ENCODE measurements at places on chromosomes 4 and X. TPM values are rescaled to one million over a fixed set of nuclear protein-coding genes. Genes with fewer than 3 reads are reported as not detected.
A peak's percentile ranks its signal among the peaks of the same experiment; 100 is the strongest.

The ANKRD50 gene
- total RNA-seq: 16.1 TPM

The TAB3 gene
- 16.1 TPM for total RNA-seq

The DDX53 gene
- not detected for total RNA-seq

The NEIL3 gene
- total RNA-seq: 0.16 TPM

The LONRF3 gene
- total RNA-seq: 1.5 TPM

The TCP11X2 gene
- total RNA-seq: not detected

The MAML3 gene
- 4.1 TPM for total RNA-seq

The STBD1 gene
- 37.6 TPM for total RNA-seq

The BEX1 gene
- 4.1 TPM for total RNA-seq

The SPOCK3 gene
- not detected for total RNA-seq

The MAGEC2 gene
- not detected for total RNA-seq

The CXorf49 gene
- not detected for total RNA-seq

The IL13RA2 gene
- total RNA-seq: 0.54 TPM

The DCAF16 gene
- total RNA-seq: 17.9 TPM

The RNF128 gene
- total RNA-seq: 0.32 TPM

The LIMCH1 gene
- total RNA-seq: 291 TPM

DNA sequence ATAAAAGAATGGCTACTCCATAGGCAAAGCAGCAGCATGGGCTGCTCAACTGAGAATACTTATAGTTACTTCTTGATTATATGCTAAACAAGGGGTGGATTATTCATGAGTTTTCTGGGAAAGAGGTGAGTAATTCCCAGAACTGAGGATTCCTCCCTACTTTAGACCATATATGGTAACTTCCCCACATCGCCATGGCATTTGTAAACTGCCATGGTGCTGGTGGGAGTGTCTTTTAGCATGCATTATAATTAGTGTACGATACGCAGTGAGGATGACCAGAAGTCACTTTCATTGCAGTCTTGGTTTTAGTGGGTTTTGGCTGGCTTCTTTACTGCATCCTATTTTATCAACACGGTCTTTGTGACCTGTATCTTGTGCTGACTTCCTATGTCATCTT is 141.5 kb downstream of the MAGEB17 start:
- no peak for DNase-seq

- no peak for DNase-seq
These were observed 255.1 kb upstream of the GPC4 start for GRCh38 chrX:133670383-133670782.

- no peak for DNase-seq
These were observed 639.5 kb upstream of the AADAT start for GRCh38 chr4:170729236-170729635.

- DNase-seq: no peak
These were observed 2.3 kb upstream of the SLC26A1 start for GRCh38 chr4:995311-996026.

GRCh38 chr4:52987392-52988056 is 125.4 kb downstream of the RASL11B start:
- no peak for DNase-seq

- no peak for DNase-seq
These were observed 39.2 kb upstream of the C4orf54 start for GRCh38 chr4:99696801-99697200.

DNA sequence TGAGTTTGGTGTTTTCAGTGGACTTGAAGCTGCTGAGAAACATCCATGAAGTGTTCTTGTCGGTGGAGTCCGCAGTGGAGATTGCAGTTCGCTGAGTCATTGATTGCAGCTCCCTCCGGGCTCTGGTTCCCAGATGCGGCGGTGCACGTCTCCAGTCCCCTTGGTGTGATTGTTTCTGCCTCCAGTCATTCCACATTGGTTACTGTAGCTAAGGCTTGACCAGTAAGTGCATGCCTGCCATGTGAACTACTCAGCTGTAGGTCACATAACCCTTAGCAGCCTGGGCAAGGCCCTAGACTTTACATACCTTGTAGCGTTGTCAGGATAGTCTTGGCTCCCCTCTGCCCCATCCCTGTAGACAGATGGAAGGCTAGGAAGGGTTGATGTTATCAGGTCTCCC is 53.8 kb upstream of the CLCN4 start:
- DNase-seq: peak; percentile 62

DNA sequence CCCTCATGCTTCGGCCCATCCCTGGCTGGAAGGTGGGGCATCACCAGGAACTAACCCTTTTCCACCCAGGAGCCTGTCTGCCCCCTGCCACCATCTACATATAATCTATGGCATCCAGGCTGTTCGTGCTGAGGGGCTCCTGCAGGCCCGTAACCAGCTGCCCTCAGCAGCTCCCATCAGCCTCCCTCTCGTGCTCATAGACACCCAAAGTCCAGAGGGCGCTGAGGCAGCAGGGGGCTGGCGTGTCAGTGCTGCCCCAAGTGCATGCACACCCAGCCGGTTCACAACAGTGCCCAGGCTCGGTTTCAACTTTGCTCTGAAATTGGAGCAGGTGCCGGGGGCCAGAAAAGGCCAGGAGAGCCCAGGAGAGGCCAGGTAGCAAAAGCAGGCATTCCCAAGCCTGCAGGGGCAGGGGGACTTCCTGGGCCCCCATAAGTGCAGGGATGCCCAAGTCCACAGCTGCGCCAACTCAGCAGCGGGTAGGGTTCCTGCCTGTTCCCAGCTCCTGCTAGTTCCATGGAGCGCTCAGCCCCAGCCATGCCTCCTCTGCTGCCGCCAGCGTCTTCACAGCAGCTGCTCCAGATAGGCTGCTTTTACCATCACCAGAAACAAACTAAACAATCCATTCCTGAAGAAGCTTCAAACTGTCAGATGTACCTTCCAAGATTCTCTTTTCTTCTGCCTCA is 558.2 kb upstream of the GNPDA2 start:
- DNase-seq: no peak

- DNase-seq: no peak
These were observed 132.1 kb upstream of the RAPGEF2 start for GRCh38 chr4:158970812-158971211.

GRCh38 chr4:45119376-45119775 is 393.0 kb upstream of the GNPDA2 start:
- DNase-seq: no peak

DNA sequence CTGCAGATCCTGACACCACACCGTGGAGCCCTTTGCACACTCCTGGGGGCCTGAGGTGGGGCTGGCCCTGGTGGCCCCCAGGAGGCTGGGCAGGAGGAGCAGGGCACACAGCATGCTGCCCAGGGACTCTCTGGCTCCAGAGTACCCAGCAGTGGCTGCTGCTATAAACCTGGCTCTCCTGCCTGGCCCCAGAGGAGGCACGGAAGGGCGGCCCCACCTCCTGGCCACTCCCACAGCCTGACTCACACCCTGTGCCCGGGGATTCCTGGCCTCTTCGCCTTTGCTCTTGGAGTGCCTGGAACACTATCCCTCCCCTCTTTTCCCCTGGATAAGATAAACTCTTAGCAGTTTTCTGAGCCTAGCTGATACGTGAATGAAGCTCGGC is at the start of gene PSAPL1:
Gene PSAPL1 (minus strand): TSS at position 165 of the 385 bp plus-strand sequence. CDS start 51 bp downstream, at position 114.
- DNase-seq: no peak

- no peak for DNase-seq
These were observed 65.4 kb downstream of the SOX3 start for GRCh38 chrX:140439476-140439875.

- DNase-seq: no peak
These were observed 10.8 kb downstream of the ADH1B start for GRCh38 chr4:99310389-99310788.

- no peak for DNase-seq
These were observed 175.0 kb upstream of the BCOR start for GRCh38 chrX:40272776-40273175.

GRCh38 chr4:153722036-153722435 is 37.8 kb downstream of the RNF175 start:
- DNase-seq: no peak

DNA sequence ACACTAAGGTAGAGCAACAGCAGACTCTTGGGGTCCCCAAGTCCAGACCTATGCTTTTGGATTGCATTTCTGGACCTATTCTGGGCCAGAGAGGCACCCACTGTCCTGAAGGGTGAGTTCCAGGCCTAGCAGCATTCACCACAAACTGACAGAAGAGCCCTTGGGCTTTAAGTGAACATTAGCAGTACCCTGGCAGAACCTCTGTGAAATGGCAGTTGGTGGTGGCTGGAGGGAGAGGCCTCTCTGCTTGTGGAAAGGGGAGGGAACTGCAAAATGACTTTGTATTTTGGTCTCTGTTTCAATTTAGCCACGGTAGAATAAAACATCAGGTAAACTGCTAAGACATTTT is 1211.9 kb downstream of the PCDH18 start:
- DNase-seq: no peak

- no peak for DNase-seq
These were observed 141.2 kb downstream of the NDST3 start for GRCh38 chr4:118175506-118175905.

DNA sequence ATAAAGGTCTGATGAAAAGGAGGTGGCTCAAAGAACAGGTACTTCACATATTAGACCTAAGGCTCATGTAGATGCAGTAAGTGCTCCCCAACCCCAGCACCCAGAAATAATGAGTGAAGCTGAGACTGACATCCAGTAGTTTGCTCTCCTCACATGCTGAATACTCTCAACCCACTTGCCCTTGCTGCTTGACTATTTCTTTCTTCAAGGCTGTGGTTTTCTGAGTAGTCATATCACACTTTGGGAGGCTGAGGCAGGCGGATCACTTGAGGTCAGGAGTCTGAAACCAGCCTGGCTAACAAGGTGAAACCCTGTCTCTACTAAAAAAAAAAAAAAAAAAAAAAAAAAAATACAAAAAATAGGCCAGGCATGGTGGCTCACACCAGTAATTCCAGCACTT is 51.5 kb upstream of the PRPS1 start:
- no peak for DNase-seq

GRCh38 chr4:183552274-183553146 is 47.7 kb downstream of the ING2 start:
- no peak for DNase-seq

DNA sequence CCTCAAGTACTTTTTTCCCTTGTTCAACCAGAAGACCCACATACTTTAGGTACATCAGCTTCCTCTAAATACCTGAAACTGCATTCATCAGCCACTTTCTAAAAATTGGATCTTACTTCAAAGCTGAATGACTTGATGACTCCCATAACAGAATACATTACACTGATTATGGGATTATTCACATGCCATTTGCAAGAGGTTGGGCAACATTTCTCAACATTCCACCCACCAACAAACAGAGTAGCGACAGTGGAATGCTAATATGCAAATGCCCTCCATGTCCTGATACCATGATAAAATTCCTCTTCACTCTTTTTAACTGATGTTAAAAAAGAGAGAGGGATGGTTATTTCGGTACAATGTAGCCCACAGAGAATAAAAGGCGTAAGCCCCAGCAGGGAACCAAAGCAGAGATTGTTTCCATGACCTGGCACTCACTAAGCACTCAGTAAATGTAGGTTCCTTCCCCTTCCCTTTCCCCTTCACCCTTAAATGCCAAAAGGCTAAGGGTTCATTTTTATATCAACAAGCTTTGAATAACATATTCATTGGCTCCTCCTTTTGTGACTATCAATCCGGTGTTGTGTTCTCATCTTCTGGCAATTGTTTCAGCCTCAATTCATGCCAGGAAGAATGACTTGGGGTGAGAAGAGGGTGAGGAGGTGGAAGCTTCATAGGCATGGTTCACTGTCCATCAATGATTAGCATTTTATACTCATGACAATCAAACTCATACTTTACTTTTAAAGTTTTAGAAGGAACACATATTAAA is 317.2 kb downstream of the DHX15 start:
- no peak for DNase-seq

DNA sequence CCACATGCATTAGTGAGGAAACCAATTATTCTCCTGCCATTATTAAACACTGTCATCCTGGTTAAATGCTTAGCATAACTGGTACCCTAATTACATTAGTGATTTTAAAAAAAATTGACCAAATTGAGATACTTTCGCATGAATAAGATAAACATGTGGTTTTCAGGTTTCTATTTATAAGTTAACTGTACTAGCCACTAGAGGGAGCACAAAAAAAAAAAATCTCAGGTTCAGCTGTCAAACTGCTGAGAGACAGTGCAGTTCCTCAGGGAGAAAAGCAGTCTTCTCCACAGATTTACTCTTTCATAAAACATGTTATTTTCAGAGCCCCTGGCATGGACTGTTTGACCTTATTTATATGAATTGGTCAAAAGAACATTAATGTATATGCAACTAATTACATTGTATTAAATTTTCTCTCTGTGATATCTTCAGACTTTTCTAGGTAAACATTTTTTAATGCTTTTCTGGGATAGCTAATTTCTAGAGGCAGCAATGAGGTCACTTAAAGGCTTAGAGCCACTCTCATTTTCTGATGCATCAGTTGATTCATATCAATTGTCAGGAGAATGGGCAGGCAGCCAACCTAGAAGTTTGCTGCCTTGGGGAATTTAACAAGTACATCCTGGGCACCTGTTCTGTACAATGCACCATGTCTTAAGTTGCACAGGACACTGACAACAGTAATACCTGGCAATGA is 167.5 kb downstream of the CDS1 start:
- DNase-seq: no peak

DNA sequence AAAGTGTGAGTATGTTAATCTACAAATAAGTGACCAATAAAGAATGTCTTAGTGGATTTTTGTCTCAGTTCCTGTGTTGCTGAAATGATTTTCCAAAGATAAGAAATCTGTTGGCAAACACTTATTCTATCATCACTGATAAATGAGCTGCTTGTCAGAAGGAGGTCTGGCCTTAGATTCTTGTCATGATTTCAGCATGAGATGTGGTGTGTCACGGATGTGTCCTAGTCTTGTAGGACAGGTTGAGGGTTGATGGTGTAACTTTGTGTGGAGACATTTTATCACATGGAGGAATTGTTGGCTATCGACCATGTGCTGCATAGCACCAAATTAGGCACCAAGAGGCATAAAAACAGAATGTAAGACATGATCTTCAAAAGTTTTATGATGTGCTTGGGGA is 31.8 kb upstream of the LIMCH1 start:
- DNase-seq: no peak

DNA sequence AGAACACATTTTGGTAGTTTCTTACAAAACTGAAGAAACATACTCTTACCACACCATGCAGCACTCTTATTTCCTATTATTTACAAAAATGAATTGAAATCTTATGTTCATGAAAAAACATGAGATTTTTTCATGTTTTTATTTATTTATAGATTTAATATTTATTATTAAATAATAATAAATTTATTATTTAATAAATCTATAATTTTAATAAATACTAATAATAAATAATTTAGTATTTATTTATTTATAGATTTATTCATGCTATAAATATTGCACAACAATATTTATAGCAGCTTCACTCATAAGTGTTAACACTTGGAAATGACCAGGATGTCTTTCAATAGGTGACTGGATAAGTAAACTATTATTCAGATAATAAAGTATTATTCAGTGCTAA is 91.6 kb upstream of the CPXCR1 start:
- DNase-seq: no peak

DNA sequence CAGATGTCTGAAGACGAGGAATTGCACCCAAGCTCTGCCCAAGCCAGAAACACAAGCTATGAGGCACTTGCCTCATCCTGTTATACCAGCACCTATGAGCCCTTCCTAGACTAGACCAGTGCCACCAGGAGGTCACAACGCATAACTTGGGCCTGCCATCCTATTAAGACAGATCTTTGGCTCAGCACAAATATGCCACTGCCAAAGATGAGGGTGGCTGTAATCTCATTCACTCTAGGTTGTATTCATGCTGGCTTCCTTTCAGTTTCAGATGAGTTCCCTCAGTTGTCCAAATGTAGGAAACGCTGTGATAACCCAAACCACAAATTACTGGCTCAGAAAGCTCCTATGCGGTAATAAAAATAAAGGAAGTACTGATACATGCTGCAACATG is 76.5 kb upstream of the CITED1 start:
- no peak for DNase-seq
